ENCODE measurements at places on chromosomes 11 and 22.
A peak's percentile ranks its signal among the peaks of the same experiment; 100 is the strongest.

GRCh38 chr11:64879244-64879900, 951 bp upstream of the EHD1 start:
- no peak for DNase-seq

- DNase-seq = no peak
Observed at GRCh38 chr22:47807506-47807905, 1045.1 kb downstream of the TBC1D22A start.

GRCh38 chr11:63244862-63245261, 1.5 kb upstream of the SLC22A25 start:
- DNase-seq = no peak

DNA sequence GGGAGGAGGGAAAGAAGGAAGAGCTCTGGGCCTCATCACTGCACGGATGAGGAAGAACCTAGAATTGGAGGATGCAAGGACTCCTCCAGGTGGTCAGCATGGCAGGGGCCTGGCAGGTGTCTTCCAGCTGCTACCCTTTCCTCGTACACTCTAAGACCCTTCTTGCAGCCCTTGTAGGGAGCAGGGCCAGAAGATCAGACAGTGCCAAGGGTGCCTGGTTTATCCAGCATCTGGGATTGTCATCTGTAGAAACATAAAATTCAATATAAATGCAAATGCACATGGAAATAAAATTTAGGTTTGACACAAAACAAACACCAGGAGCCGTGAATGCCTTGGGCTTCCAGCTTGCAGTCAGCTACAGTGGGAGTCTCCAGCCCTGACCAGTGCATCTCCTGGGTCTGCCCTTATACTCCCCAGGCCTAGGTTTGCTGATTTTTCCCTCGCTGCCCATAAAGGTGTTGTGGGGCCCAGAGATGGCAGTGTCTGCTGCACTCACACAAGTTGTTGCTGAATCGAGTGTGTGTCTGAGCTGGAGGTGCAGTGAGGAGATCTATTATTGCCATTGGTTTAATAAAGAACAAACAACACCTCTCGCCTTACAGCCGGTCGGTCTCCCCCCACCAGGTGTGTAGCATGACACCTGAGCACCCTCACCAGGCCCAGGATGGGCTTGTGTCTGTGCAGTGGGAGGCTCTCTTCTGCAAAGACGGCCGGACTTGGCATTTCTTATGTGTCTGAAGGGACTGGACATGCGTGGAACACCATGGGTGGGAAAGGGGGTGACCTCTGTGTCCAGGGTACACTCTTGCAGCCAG, 87.1 kb downstream of the BCR start:
- no peak for DNase-seq

- DNase-seq = no peak
Observed at GRCh38 chr11:32829157-32829679, 509 bp upstream of the PRRG4 start.

GRCh38 chr11:90355200-90355599, 132.4 kb upstream of the CHORDC1 start:
- DNase-seq = no peak

DNA sequence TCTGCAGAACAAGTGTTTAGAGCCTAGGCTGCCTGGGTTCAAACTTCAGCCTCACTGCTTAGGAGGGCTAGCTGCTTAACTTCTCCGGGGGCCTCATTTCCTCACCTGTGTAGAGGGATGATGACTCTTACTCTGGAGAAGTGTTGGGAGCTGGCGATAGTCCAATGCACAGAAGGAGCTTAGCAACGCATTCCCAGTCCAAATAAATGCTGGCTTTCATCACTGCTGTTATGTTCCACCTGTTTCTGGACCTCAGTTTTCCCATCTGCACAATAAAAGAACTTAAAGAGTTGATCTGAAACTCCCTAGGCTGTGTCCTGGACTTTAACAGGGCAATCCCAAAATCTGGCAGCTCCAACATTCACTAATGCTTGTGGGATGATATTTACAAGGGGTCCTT, 337.8 kb downstream of the MIAT start:
- no peak for DNase-seq

- DNase-seq = no peak
Observed at GRCh38 chr11:31824332-31824878, 13.3 kb upstream of the PAX6 start.

DNA sequence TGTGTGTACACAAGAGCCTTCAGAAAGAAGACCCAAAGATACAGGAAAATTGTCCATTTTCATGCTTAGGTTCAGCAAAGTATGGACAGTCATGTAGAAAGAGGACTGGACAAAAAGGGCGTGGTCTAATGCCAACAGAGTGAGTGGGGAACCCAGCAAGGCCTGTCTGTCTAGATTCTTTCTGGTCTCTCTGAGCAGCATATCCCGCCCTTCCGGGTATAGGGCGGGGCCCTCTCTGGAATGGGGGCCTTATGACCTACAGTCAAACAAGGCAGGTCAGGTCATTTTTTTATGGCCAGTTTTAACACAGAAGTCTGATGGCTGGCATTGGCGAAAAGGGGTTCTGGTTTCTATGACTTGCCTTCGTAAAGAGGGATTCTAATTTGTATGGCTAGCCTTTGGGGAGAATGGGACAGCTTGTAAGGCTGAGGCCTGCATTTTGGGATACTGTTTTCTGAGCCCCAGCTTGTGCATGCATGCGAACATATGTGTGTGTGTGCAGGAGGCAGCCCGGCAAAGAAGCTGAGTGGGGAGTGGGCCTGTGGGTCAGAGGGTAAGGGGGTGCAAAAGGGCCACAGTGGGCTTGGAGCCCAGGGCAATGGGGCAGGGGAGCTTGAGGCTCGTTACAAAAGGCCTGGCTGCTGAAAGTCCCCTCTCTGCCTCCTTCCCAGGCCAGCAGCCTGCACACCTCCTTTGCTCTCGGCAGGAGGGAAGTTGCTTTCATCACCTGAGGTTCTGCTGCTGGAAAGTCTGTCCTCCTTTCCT, 130.5 kb upstream of the B3GAT1 start:
- no peak for DNase-seq

GRCh38 chr11:94030059-94030458, 8.9 kb downstream of the HEPHL1 start:
- no peak for DNase-seq

DNA sequence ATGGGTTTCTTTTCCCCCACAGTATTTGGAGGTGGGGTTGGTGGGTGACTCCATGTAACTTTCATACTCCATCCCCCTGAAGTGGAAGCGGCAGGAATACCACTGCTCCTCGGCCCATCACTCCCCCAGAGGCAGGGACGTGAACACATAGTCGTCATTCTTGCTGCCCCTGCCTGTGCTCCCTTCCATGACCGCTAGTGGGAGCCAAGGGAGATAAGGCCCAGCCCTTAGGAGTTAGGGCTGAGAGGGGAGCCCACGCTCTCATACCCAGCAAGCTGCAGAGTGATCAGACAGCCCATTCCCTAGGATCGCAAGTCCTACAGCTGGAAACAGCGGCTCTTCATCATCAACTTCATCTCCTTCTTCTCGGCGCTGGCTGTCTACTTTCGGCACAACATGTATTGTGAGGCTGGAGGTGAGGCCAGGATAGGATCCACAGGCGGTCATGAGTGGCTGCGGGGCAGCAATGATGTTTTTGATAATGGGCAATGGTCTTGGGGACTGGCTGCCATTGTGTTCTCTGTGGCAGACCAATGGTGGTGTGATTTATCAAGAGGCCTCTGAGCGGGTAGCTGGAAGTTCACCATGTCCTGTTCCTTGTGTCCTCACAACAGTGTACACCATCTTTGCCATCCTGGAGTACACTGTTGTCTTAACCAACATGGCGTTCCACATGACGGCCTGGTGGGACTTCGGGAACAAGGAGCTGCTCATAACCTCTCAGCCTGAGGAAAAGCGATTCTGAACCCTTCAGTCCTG, 15.9 kb downstream of the RHOG start:
- DNase-seq = peak; percentile 52

GRCh38 chr22:43923191-43923590, 414 bp upstream of the PNPLA3 start:
- DNase-seq = no peak

DNA sequence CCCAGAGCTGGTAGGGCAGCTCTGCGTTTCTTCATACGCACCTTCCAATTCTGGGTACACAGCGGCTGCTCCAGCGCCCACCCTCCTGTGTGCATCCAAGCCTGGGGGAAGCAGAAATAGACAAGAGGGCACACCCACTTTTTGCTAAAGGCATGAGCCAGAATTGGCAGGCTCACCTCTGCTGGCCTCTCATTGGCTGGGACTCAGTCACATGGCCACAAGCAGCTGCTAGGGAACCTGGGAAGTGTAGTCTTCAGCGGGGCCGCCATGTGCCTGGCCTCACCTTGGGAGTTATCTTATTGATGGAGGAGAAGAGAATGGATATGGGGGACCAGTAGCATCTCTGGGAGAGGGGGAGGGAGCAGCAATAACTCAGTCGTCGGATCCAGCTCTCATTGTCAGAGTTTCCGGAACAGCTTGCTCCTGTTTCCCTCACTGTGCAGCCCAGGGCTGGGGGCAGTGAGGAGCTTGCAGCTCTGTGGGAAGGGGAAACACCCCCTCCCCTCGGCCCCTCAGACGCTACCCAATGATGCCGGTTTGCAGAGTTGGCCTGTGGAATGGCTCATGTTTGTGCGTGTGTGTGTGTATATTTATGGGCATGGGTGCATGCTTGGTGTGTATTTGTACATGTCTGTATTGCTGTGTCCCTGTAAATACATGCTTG, 11.8 kb upstream of the MIEF1 start:
- DNase-seq = no peak
